Stimulated activated CD4-positive, alpha-beta T cell treated with anti-CD3 and anti-CD28 coated beads, Interleukin-2, amount 100 ng/mL, for 48 hours (primary cell): ENCODE measurements at places on chromosomes 2 and 18.
A peak's percentile ranks its signal among the peaks of the same experiment; 100 is the strongest.

DNA sequence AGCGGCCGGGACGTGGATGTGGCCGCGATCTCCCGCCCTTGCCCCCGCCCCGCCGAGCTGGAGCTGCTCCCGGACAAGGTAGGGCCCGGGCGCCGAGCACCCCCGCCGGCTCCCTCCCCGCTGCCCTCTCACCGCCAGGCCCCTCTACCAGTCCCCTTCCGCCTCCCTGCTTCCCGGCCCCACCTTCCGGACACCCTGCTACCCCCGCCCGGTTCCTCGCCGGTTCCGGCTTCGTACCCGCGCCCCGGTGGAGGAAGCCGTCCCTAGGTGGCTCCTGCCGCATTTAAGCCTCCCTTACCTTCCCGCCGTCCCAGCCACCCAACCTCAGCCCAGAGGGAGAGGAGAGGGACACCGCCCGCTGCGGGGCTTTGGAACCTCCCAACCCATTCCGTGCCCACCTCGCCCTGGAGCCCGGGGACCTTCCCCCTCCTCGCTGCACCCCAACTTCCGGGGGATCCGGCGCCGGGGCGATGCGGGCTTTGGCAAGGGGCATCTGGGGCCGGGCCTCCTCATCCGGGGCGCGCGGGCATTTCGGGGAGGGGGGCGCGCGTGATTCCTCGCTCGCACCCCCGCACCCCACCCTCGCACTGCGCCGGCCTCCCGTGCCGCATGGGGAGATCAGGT, 475 bp downstream of the B3GNT2 start:
- peak; percentile 41 for DNase-seq

DNA sequence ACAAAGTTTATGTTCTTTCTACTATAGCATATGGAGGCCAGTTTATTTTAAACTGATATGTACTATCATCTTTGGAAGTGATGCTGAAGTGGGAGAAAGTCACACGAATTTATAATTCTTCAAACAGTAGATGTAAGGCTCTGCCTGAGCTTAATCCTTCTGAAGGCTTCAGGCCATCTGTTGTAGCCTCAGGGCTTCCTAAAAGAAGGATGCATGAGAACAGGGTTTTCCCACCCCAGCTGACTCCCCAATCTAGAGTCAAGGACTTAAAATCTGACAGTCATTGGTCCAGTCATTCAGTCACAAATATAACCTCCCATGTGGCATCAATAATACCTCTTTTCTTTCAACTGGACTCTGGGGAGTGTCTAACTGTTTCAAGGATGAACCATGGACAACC, 330.5 kb downstream of the KCNS3 start:
- no peak for DNase-seq

DNA sequence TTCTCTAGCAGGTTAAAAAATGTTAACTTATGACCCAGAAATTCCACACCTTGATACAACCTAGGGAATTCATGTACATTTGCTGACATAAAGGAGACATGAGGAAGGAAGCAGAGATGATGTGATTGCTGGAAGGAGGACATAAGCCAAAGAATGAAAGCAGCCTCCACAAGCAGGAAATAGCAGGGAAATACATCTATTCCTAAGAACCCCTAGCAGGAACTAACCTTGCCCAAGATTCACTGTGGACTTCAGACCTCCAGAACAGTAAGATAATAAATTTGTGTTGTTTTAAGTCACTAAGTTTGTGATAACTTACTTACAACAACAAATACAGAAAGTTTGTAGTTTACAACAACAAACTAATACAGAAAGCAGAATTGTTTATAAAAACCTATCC, 4.6 kb upstream of the DSG4 start:
- DNase-seq: no peak

- no peak for DNase-seq
These were observed 12.2 kb downstream of the EML6 start for GRCh38 chr2:54735636-54736035.

DNA sequence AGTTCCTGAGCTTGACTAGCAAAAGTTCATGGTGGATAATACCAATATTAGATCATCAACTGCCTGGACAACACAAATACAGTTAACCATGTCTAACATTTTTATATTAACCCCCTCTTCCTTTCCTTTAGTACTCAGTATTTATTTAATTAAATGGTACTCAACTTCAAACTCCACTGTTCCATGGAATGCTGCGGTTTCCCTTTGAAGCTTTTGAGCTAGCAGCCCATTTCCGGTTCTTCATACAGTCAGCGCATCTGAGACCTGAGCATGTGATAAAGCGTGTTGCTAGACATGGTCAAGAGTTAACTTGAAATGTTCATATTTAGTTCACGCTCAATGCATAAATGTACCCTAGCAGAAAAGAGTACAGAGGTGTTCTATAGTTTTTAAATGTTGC, 278.4 kb downstream of the ALPK2 start:
- DNase-seq: no peak

DNA sequence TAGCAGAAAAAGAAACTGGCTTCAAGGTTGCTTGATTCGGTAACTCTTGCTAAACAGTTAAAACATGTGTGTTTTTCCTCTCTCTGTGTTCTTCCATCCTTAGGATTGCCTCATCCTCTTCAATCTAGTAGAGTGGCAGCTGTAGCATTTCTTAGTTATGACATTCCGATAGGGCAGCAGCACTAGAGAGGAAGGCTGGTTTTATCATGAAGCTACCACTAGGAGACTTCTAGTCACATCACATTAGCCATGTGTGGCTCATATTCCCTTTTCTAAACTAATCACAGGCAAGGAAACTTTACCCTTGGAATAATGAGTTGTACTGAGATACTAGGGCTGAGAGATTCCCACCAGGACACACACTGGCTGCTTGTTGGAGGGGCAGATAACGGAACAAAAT, 187.6 kb downstream of the DOK6 start:
- no peak for DNase-seq

GRCh38 chr2:137493261-137493660, 471.0 kb upstream of the HNMT start:
- DNase-seq: no peak

DNA sequence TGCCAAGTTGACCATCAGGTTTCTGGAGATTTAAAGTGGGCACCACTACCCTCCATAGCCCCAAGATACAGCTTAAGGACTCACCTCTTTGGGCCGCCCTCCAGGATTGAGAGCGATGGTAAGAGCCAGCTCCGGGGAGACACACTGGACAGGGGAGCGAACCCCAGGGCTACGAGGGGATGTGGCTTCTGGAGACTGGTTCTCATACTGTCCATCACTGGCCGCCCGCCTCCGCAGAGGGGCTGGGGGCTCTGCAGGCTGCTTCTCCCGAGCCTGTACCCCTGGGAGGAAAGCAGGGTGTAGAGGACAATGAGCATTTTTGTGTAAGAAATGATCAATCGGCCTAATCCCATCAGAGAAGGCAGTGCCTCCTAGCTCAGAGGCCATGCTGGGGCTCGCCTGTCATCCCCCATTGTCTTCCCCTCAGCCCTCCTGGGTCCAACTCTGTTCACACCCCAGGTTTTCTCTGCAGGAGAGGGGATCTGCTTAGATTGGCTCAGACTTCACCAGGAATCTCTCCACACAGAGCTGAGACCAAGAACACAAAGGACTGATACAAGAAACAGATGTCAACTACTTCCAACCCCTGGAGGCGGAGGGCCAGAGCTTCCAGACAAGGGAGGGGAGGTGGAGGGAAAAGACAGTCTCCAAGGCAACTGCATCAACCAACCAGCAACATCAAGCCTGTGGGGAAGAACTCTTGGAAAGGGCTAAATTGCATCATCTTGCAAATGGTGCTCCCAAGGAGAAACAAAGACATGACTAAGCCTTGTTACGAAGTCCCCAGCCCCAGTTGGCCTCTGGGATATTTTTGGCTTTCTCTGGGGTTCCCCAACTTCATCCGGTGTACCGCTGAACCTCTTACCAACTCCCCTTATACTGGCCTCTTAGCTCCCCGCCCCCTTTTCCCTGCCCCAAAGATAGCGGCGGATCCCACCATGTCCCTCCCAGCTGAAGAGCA, 166.6 kb downstream of the TNS1 start:
- DNase-seq: no peak

DNA sequence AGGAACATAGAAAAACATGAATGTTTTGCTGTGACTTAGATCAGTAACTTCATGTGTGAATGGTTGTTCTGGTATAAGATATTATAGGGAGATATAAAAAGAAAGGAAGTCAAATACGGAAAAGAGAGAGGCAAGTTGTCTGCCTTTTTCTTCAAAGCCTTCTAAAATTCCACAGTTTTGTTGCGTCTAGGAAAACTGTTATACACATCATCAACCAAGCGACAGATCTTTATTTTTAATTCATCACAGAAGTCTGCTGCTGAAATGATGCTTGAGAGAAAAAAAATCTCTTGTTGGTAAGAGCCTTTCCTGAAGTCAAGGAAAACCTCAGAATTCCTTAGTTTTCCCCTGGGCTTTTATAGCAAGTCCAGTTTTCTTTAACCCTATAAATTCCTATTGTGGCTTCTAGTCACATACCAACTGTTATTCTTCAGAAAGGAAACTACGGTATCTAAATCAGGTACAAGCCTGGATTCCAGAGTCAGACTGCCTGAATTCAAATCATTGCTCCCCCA, 36.3 kb upstream of the TANC1 start:
- no peak for DNase-seq

DNA sequence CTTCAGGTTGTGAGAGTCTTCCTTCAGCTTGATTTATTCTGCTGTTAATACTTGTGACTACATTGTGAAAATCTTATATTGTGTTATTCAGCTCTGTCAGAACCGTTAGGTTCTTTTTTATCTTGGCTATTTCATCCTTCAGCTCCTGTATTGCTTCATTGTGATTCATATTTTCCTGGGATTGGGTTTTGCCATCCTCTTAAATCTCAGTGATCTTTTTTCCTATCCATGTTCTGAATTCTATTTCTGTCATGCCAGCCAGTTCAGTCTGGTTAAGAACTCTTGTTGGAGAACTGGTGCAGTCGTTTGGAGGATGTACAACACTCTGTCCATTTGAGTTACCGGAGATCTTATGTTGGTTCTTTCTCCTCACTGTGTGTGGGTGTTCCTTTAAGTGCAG, 19.1 kb downstream of the MSTN start:
- DNase-seq: no peak

DNA sequence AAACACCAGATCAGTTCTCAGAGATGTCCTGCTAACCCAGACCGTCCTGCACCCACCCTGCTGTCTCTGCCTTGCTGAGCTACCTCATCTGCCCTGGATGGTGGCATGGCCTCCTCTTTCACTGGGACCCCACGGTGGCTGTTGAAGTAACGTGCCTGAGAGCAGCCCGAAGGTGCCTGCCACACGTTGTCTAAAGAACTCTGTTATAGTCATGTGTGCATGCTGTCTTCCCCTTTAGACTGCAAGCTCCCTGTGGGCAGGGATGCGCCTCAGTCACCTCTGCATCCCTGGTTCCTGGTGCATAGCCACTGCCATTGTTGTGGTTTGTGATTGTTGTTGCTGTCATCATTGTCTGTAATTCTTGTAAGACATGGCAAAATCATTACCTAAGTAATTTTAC, 235.9 kb downstream of the EIPR1 start:
- DNase-seq: no peak

GRCh38 chr2:141055531-141055930, 1075.3 kb downstream of the LRP1B start:
- DNase-seq: no peak

- DNase-seq: no peak
These were observed 57.9 kb upstream of the FRZB start for GRCh38 chr2:182924306-182924705.

GRCh38 chr2:20224716-20225293, at the start of gene SDC1:
Gene SDC1 (minus strand): TSS chr2:20225130. CDS start chr2:20224867, 263 bp downstream.
- DNase-seq: no peak

GRCh38 chr2:70785137-70785911, 5.1 kb downstream of the FIGLA start:
- DNase-seq: no peak

DNA sequence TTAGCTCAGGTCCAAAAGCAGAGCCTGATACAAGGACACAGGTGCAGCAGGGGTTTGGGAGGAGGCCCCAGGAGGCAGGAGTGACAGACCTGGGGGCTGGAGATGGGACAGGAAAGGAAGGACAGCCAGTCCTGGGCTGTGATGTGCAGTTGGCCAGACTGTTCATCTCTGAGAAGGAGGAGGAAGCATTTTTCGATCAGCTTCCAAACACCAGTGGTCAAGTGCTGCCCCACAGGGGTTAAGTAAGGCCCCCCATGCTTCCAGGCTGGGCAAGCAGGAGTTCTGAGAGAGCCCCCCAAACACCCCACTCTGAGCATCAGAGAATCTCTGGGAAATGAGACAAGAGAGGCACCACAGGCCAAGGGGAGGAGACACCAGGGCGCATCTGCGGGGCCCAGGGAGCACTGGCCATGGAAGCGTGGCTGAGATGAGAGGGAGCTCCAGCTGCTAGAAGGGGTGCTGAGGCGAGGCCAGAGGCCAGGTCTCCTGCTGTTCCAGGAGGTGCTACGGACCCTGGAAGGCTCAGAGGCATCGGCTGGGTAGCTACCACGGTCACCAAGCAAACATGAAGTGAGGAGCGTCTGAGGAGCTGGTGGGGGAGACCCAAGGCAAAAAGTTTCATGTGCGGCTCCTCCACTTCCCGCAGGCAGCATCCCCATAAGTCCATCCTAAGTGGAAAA, 5.6 kb upstream of the HDAC4 start:
- no peak for DNase-seq

- no peak for DNase-seq
These were observed 23.7 kb upstream of the MRPL19 start for GRCh38 chr2:75622929-75623328.

DNA sequence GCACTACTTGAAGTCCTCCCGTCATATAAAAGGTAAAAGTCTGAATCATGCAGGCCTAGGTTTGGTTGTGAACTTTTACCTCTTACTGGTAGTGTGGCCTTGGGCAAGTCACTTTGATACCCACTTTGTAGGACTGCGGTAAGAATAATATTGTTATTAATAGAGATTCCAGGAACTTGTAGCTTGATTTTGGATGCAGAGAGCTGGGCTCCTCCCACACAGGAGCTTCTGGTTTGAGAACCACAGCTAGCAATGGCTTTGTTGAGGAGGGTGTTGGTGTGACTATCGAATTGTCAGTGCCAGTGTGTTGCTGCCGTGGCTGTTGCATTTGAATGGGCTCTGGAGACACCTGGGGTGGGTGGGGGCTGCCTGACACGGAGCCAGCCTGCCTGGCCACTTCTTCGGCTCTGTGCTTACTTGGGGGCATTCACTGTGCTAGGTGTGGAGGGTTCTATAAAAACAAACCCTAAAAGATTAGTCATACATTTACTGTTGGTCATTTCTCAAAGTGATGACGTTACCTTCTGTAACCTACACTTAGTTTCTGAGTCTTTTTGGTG, 38.5 kb downstream of the ASAP2 start:
- DNase-seq: no peak
